ENCODE measurements at places on chromosomes 3 and 15. TPM values are rescaled to one million over a fixed set of nuclear protein-coding genes. Genes with fewer than 3 reads are reported as not detected.
A peak's percentile ranks its signal among the peaks of the same experiment; 100 is the strongest.

DNA sequence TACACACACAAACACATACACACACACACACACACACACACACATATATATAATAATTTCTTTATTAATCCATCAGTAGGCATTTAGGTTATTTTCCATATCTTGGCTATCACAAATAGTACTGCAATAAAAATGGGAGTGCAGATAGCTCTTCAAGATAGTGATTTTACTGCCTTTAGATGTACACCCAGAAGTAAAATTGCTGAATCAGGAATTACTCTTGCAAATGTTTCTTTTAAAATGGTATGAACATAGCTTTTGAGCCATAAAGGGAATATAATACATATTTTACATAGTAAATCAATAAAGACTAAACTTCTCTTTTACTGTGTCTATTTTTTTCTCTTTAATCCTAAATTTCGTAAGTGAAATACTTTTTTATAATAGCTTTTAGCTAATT is 1251.1 kb downstream of the ZPLD1 start:
- DNase-seq: no peak

- no peak for DNase-seq
These were observed 4.8 kb downstream of the SCN5A start for GRCh38 chr3:38644662-38645053.

GRCh38 chr3:191350396-191351090 is 20.2 kb upstream of the UTS2B start:
- no peak for DNase-seq

GRCh38 chr3:169146179-169146665 is 517.3 kb downstream of the MECOM start:
- peak; percentile 48 for DNase-seq

GRCh38 chr3:45199837-45200648 is 26.0 kb downstream of the TMEM158 start:
- no peak for DNase-seq

Gene IGSF10
- 5.6 TPM for total RNA-seq

Gene SH3BP5
- 102 TPM for total RNA-seq

Gene LRCH3
- 173 TPM for total RNA-seq
